NCI-H748 treated with DMSO at 0.1 percent for 48 hours (cell line): ENCODE measurements at places on chromosomes 12 and 14.
A peak's percentile ranks its signal among the peaks of the same experiment; 100 is the strongest.

- no peak for DNase-seq
Measured at GRCh38 chr12:100484183-100484886, 10.7 kb downstream of the NR1H4 start.

DNA sequence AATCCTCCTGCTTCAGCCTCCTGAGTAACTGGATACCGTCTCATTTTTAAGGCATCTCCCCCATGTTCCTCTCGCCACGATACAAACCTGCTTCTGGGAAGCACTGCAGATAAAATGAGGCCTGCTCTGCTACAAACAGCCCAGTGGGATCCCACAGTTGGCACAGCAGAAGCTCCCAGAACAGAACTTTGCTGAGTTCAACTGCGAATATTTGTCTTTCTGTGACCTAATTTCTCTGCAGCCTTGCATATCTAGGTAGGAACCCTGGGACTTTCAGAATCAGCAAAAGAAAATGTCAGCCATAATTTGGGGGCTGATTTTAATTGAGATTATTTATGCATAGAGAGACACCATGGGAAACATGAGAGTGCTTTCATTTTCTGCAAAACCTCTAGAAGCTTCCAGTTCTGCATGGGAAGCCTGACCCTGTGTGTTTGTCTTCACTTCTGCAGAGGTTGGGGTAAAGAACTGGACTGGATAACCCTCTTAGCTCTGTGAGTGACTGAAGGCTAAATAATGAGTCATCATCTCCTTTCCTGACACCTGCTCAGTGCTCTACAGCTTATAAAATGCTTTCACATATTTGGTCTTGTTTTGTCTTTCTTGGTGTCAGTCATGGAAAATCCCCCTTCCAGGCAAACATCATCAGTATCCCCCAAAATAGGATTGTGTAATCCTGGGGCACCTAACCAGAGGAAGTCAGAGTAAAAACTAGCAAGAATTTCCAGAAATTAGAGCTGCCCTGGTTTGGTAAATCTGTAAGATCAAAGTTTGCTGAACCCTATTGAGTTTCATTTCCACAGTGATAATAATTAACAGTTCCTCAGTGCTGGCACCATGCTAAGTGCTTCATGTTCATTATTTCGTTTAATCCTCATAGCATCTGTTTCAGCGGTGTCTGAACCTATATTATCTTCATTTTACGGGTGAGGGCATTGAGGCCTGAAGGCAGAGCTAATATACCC, 185.8 kb downstream of the SLC15A4 start:
- no peak for DNase-seq

DNA sequence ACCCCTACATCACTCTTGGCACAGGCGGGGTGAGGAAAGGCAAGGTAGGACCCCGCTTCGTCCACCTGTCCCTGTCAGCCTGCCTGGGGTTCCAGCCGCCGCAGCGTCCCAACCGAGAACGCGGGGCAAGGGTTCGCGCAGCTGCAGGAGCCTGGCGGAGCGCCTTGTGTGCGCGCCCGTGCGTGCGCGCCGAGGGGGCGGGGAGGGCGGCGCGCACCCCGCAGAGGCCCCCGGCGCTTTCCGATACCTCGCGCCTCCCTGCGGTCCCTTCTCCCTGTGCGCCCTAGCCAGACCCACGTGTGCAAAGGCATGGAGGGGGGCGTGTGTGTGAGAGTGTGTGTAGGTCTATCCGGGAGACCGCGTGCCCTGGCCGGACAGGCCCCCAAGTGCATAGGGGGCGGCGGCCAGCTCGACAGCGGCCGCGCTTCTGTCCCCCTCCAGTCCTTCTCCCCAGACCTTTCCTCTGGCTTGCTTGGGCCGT, 122.4 kb downstream of the TSPAN9 start:
- DNase-seq: no peak

DNA sequence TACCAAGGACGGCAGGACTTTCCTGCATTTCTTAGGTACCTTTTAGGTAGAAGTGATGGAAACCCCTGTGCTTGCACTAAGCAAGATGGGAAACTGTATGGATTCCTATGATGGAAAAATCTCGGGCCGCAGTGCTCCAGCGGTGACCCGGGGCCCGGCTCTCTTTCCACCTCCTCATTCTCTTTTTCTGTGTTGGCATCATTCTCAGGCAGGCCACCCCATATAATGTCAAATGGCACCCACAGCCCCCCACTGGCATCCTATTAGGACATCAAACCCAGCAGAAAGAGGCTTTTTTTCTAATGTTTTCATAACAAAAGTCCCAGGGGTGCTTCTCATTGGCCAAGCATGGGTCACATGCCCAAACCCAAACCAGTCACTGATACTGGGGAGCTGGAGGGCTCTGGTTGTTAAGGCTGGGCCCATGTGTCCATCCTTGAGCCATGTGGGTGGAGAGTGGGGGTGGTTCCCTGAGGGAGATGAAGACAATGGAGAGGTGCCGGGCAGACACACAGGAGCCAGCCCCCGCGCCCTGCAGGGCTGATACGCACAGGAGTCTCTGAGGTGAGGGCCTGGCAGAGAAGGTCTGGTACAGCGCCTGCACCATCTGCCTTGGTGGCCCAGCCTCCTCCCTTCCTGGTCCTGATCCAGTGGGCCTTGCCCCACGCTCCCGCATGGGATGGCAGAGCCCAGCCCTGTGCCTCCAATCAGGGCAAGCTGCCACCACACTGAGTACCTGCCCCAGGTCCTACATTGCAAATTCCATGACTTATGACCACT, 142.1 kb downstream of the CALM1 start:
- DNase-seq: no peak

- DNase-seq: no peak
Measured at GRCh38 chr12:79331870-79332269, 358.9 kb downstream of the PAWR start.

DNA sequence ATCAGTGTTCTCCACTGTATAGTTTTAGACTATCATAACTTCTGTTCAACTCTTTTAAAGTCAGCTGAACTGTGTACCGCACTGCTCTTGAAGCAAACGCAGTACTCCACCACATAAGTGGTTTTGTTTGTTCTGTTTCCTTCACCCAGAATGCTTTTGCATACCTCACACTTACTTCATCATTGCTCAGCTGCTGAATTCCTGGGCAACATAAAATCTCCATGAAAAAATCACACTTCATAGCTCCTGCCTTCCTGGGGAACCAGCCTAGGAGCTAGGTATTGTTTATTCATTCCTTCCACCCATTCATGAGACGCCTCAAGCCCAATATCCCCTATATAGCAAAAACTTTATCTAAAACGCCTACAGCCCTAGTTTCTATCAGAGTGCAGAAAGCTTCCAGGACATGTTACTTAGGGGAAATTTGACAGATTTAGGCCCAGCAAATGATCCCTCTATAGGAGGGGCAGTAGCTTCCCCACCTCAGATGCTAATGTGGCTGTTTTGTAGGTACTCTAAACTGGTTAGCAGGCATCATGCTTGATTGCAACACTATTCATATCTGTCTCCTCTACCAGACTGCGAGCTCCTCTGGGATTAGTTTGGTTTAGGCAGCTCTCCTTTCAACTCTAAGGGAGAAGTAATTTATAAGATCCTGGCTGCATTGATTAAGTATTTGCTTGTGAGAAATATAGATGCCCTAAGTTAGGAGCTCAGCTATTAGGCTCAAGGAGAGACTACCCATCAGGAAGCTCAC, 44.5 kb downstream of the LRRC9 start:
- DNase-seq: no peak

GRCh38 chr12:116558280-116559161, 660 bp upstream of the MAP1LC3B2 start:
- no peak for DNase-seq

DNA sequence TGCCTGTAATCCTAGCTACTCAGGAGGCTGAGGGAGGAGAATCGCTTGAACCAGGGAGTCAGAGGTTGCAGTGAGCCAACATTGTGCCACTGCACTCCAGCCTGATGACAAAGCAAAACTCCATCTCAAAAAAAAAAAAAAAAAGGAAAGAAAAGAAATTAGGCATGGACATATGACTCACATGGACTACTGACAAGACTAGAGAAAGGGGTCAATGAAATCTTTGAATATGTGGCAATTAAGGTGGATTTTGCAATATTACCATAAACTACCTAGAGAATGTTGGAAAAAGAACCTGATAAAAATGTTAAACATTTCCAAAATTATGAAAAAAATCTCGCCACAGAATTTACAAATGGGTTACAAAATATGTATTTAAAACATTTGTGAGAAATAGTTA, 873.6 kb downstream of the C12orf50 start:
- no peak for DNase-seq

- DNase-seq: no peak
Measured at GRCh38 chr12:97321621-97322020, 141.0 kb upstream of the RMST start.

DNA sequence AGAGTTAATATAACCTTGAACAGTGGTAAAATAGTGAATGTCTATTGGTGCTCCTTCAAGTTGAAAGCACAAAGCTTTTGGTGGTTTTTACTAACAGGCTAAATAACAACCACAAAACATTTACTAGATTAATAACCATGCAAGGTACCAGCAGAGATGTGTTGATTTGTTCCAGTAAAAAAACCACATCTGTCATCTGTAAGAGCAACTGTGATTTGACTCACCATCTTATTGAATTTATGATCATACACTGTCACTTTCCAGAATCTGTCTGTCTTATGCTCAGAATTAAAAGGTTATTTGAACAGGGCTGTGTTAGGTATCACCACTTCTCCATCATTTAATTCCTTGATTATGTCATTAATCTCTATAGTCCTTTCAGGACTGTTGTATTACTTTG, 107.0 kb upstream of the PTHLH start:
- DNase-seq: no peak

DNA sequence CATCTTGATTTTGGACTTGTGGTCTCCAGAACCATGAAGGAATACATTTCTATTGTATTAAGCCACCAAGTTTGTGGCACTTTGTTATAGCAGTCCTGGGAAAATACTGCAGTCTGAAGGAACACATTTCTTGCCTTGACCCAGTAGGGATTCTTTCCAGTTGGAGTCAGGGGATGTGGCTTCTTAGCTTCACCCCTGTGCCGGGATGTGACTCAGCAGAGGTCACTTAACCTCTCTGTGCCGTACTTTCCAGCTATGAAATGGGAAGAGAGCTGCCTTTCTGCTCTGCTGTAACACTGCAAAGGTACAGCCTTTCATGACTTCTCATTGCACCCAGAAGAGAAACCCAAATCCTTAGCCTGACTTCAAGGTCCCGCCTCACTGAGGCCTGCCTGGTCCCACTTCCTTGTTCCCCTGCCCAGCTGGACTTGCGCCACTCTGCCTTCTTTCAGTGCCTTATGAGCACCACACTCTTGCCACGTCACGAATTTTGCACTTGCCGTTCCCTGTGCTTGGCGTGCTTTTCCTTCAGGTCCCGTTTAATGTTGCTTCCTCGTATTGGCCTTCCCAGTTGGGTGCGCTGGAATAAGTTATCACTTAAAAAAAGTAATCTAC, 24.2 kb downstream of the CHST11 start:
- DNase-seq: no peak

GRCh38 chr12:24360907-24361306, 411.4 kb upstream of the SOX5 start:
- DNase-seq: no peak

GRCh38 chr12:32949815-32950214, 53.2 kb upstream of the PKP2 start:
- no peak for DNase-seq

GRCh38 chr14:102525219-102525928, 15.8 kb upstream of the ANKRD9 start:
- peak; percentile 72 for DNase-seq

DNA sequence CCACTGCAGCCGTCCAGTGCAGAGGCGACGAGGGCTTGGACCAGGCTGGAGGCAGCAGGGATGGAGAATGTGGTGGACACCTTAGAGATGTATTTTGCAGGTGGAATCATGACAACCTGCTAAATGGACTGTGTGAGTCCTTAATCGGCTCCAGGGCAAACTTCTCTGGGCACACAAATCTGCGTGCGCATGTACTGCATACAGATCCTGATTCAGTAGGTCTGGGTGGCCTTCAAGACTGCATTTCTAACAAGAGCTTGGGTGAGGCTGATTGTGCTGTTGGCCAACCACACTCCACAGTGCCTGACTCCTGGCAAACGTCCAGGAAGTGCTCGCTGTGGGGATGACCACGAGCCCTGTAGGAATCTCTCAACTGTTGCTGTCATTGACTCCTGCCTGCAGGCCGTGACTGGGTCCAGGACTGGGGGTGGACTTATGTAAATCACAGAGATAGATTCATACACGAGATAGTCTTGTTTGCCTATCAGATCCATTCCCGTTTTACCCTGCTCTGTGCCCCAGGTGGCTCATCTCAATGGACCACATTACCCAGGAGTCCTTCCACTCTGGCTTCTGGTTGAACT, 27.2 kb downstream of the JDP2 start:
- no peak for DNase-seq

GRCh38 chr12:32402946-32403345, 3.6 kb downstream of the FGD4 start:
- DNase-seq: no peak

DNA sequence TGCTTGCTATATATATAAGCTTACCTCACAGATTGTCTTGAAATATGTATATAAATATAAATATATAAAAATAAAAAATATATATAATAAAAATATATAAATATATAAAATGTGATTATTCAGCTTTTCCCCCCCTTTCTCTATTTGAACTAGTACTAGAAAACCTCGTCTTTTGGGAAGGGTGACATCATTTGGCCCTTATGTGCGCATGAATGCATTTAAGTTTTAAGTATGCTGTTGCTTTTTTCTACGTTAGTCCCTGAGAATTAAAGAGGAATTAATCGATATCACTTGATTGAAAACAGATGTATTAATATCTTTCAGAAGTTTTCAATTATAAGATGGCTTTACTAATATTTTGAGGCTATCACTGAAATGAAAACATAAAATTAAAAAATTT, 69.9 kb downstream of the RAD51B start:
- no peak for DNase-seq

- DNase-seq: no peak
Measured at GRCh38 chr12:122942637-122943036, 23.6 kb downstream of the ABCB9 start.

DNA sequence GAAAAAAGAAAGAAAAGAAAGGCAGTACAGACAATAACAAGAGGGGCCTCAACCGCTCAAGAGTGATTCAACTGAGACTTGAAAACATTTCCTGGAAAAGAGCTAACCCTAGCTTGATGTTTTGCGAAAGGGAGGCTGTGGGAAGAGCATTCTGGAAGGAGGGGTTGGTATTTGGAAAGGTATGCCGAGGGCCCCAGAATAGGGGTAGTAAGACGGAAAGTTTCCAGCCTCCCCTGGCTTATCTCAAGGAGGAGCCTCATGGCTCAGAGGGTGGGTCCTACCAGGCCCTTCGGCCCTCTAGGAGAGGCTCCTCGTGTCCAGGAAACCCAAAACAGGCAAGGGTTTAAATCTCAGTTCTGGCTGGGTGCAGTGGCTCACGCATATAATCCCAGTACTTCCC, 8.4 kb downstream of the RNU4-2 start:
- DNase-seq: no peak
